Left lobe of liver (tissue), 2 donors: ENCODE measurements at places on chromosomes 16 and 17. TPM values are rescaled to one million over a fixed set of nuclear protein-coding genes. Genes with fewer than 3 reads are reported as not detected.

Gene OSGIN1
- total RNA-seq: 89.4 TPM

GRCh38 chr17:70060415-70060814, 14.6 kb upstream of the KCNJ16 start:
- DNase-seq: no peak

- DNase-seq: no peak
Measured at GRCh38 chr16:11242658-11243057, 13.3 kb downstream of the SOCS1 start.

- peak; percentile 94 for DNase-seq
Measured at GRCh38 chr16:56632156-56632847, at the start of gene MT1M. TSS of gene MT1M (plus strand) at chr16:56632659. CDS start at chr16:56632732, 73 bp downstream.

Gene CSH1
- not detected for total RNA-seq

- no peak for DNase-seq
Measured at GRCh38 chr17:8100111-8100510, 12.6 kb upstream of the ALOX12B start.

GRCh38 chr17:1658100-1658499, 8.4 kb upstream of the RILP start:
- no peak for DNase-seq

Gene HSD11B2
- 3.1 TPM for total RNA-seq

Gene JUP
- total RNA-seq: 72.5 TPM

GRCh38 chr16:48323783-48324775, 61.1 kb downstream of the SIAH1 start:
- no peak for DNase-seq

Gene ANKRD13B
- total RNA-seq: 1.3 TPM

- no peak for DNase-seq
Measured at GRCh38 chr17:56919717-56920116, 5.9 kb upstream of the TRIM25 start.

Gene TBC1D3I
- total RNA-seq: 0.58 TPM

GRCh38 chr17:81448950-81449349, 53.7 kb downstream of the BAHCC1 start:
- DNase-seq: no peak

- no peak for DNase-seq
Measured at GRCh38 chr17:61161615-61162134, 238.0 kb upstream of the TBX2 start.

DNA sequence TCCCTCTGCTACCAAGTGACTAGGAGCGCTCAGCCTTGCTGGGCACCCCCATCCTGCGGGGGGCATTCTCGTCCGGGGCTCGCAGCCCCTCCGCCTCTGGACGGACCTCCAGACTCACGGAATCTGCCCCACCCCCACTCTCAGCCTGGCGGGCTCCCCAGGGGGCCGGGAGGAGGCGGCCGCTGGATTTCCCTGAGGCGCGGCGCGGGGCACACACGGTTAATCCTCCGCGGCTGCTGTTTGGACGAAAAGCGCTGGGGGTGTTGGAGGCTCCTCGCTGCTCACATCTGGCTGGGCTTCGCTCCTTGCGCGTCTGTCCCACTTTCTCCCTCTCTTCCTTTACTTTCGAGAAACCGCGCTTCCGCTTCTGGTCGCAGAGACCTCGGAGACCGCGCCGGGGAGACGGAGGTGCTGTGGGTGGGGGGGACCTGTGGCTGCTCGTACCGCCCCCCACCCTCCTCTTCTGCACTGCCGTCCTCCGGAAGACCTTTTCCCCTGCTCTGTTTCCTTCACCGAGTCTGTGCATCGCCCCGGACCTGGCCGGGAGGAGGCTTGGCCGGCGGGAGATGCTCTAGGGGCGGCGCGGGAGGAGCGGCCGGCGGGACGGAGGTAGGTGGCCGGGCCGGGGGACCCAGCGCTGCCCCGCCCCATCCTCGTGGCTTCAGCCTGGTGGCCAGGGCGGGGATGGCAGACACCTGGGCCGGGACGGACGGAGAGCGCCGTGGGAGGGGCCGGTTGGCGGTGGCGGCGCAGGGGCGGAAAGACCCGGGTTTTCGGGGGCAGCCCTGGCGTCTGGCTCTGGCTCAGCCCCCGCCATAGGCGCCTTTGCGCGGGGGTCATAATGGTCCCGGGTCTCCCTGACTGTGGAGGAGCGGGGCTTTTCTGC, at the start of gene C1QTNF1:
TSS of gene C1QTNF1 (plus strand) at position 284 of the 886 bp plus-strand sequence. CDS start 19,800 bp downstream, outside the sequence.
- DNase-seq: no peak

DNA sequence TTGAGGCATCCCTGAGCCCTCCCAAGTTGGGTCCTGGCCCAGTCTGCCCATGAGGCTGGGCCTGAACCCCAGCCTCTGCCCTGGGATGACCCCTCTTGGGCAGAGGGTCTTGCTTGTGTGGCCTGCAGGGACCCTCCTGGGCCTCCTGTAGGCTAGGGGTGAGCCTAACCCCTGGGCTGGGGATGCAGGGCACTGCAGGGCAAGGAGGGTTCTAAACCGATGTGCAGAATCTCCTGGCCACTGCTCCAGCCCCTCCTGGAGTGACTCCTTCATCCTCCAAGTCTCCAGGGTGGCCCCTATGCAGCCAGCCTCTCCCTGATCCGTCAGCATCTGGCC, 37.5 kb downstream of the LGALS9 start:
- peak; percentile 33 for DNase-seq

Gene ST6GALNAC2
- total RNA-seq: 4.0 TPM

Gene TNFRSF12A
- total RNA-seq: 4.3 TPM

DNA sequence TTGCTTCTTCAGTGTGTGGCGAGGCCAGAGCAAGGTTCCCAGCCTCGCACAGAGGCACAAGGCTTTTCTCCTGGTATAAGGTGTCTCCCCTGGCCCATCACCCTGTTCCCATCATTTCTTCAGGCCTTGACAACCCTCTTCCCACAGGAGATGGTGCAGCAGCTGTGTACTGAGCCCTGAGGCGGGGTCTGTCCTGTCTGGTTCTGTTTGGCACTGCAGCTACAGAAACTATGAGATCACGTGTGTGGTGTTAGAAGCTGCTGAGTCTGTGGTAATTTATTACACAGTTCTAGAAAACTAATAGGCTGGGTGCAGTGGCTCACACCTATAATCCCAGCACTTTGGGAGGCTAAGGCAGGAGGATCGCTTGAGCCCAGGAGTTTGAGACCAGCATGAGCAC, 7.2 kb downstream of the PLA2G15 start:
- no peak for DNase-seq

DNA sequence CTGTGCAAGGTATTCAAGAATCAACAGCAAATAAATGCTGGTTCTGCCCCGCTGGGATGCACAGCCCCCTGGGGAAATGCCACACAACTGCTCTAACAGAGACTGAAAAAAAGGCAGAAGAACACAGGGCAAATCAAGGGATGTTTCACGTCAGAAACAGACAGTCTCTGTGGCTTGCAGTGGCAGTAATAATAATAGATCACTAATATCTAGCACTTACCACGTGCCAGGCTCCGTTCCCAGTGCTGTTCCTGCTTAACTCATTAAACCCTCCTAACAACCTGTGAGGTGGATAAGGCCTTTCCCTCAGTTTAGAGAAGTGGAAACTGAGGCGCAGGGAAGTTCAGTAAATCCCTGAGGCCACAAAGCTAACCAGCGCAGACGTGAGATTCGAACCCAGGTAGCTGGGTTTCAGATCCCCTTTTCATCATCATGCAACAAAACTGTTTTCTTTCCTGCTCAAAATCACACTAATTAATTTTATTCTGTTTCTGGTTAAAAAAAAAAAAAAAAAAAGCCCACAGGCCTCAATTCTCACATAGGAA, 36.7 kb downstream of the ARHGAP17 start:
- DNase-seq: no peak

GRCh38 chr17:12136646-12137045, 116.0 kb downstream of the MAP2K4 start:
- no peak for DNase-seq

DNA sequence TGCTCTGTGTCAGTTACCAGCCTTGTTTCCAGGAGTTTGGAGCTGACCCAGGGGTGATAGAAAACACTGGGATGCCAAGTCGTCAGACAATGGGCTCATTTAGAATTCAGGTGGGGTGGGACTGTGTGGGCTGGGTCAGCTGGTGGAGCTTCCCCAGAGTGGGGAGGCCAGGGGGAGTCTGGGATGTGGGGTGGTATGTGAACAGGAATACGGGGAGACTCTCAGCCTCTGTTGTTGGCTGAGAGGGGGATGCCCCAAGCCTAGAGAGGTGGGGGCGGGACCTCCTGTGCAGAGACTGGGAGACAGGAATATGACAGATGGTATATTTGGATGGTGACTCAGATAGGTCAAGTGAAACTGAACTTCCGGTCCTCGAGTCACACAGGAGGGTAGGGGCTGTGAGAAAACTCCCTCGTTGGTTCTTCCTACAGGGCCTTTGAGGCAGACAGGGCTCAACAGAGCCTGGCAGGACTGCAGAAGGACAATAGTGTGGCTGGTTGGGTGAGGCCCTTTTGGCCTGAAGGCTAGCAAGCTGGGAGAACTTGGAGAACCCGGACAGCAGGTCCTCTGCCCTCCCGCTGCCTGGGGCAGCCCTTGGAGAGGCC, 23.7 kb downstream of the CDH1 start:
- DNase-seq: no peak

- no peak for DNase-seq
Measured at GRCh38 chr16:81567987-81568748, 123.6 kb downstream of the CMIP start.

Gene MYH13
- not detected for total RNA-seq

- no peak for DNase-seq
Measured at GRCh38 chr17:60390186-60390585, 1.7 kb downstream of the USP32 start.

Gene DPEP3
- not detected for total RNA-seq

GRCh38 chr16:27759967-27760788, 210.2 kb downstream of the KATNIP start:
- no peak for DNase-seq

- DNase-seq: no peak
Measured at GRCh38 chr17:32636598-32637218, 149.9 kb downstream of the CDK5R1 start.

Gene CFAP97D1
- total RNA-seq: not detected

- DNase-seq: no peak
Measured at GRCh38 chr17:1107777-1108477, 71.9 kb downstream of the ABR start.

DNA sequence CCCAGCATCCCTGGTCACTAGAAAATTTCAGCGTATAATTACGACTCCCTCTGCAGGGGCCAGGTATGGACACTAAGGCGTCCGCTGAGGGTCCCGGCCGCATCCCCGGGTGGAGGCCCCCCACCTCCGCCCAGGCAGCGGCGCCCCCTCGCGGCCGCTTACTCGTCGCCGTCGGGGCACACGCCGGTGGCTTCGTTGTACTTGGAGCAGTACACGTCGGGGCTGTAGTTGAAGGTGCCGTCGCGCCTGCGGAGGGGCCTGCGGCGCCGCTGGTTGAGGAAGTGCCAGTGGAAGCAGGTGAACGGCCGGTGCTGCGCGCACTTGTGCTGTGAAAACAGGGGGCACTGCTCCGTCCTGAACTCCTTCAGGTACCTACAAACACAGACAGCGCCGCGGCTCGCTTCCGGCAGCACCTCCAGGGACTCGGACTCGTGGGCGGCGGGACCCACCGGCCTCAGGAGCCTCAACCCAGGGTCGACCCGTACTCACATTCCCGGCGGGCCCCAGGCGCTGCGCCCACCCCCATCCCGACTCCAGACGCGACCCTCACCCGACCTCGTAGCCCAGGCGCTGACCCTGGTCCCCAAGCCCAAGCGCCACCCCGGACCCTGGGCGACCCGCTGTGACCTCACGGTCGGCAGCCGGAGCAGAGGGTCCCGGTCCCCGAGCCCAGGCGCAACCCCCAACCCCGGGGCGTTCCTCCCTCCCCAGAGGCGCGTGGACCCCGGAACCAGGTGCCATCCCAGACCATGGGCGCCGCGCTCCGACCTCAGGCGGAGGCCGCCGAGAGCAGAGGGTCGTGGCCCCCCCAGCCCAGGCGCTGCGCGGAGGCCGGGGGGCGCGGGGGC, 596 bp downstream of the UNKL start:
- DNase-seq: no peak

GRCh38 chr16:86960266-86960665, 356.9 kb downstream of the C16orf95 start:
- DNase-seq: no peak

- no peak for DNase-seq
Measured at GRCh38 chr17:18960241-18960665, 8.3 kb downstream of the SLC5A10 start.
